Globus pallidus (tissue), 1 donor: ENCODE measurements at places on chromosomes 2 and 18.
A peak's percentile ranks its signal among the peaks of the same experiment; 100 is the strongest.

DNA sequence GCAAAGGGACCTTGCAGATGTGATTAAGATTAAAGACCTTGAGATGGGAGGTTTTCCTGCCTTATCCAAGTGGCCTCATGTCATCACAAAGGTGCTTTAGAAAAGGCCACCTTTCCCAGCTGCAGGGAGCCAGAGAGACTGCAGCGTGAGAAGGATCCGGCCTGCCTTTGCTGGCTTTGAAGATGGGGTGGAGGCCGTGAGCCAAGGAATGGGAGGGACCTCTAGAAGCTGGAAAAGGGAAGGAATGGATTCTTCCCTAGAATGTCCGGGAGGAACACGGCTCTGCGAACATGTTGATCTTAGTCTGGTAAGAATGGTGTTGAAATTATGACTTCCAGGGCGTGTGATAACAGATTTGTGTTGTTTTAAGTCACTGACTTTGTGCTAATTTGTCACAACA is 39.9 kb upstream of the CREG2 start:
- DNase-seq = no peak

DNA sequence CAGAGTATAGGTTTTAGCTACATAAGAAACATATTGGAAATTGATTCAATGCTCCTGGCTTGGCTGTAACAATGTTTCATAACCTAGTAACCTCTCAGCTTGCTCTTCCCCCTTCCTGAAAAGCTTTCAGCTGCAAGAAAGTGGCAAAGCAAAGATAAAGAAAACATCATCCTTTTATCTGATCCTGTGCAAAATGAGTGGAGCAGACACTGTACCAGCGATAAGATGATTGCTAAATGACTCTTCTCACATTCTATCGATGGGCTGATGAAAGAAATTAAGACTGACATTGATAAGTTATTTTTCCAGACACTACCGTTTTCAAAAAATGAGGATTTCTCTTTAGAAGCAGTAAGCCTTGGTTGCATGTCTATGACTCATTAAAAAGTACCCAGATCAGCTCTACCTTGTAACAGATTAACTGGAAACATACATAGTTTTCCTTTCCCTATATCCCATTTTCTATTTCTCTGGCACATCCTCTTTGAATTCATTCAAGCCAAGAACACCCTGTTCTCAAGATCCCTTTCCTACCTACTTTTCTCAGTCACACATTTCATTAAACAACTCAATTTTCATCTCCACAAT is 87.1 kb upstream of the LYPD1 start:
- DNase-seq = no peak

- DNase-seq = no peak
Measured at GRCh38 chr18:39667905-39668304, 2102.3 kb upstream of the CELF4 start.

DNA sequence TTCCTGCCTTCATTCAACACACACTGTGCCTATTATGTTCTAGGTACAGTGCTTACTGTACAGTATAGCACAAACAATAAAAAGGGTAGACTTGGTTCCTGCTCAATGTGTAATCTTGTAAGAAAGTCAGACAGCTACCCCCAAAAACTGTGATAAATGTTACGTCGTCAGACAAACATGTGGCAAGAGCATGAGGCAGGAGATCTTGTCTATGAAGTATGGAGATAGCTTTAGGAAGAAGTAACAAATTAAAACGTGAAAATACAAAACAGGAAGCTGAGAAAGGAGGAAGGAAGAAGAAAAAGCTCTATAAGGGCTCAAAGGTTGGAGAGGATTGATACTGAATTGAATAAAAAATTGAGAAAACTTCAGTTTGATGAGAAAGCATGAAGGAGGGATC is 276.2 kb upstream of the HNRNPA3 start:
- DNase-seq = no peak

GRCh38 chr2:112580084-112580483 is 4.3 kb upstream of the CHCHD5 start:
- DNase-seq = no peak

- peak; percentile 39 for DNase-seq
Measured at GRCh38 chr2:1750933-1751766, 6.8 kb upstream of the PXDN start.
